Large intestine (tissue), 12 donors: ENCODE measurements at places on chromosomes 6 and 20. TPM values are rescaled to one million over a fixed set of nuclear protein-coding genes. Genes with fewer than 3 reads are reported as not detected.

Gene ADGRB3
- 8.3 TPM for polyA plus RNA-seq

Gene SLC22A16
- 0.25 TPM for polyA plus RNA-seq

Gene SLC2A4RG
- polyA plus RNA-seq = 61.5 TPM

DNA sequence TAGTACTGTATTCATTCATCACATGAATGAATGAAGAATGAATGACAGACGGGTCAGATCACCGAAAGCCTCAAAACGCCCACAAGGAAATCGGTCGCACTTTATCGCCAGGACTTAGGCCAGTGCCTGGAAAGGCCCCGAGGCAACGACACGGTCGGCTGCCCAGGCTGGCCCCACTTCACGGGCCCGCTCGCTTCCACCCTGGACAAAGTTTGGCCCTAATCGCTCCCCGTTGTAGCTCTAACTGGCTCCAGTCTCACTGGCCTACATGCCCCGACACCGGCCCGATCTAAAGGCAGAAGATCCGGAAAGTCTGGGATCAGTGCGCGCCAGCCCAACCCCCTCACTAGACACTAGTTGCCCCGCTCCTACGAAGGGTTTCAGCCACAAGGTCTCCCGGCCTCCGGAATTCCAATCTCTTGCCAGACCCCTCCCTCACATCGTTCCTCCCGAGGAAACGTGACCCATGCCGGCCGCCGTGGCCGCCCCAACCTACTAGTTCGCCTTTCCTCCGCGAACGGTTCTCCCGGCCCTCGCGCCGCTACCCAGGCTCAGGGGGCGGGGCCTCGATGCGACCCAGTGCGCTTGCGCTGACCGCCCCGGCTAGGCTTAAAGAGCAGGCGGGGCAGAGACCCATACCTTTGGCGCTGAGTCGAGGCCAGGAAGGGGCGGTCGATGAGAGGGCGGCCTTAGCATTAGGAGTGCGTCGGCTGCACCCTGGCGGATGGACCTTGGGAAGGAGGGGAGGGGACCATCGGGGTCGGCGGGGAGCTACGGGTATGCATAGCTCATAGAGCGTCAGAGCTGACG, at the start of the genes GSS and MYH7B:
Gene GSS, minus strand, starts transcription at position 576 of the 810 bp plus-strand sequence. CDS start 3,954 bp downstream, outside the sequence.
Gene MYH7B, plus strand, starts transcription at position 638 of the 810 bp plus-strand sequence. CDS start 22,138 bp downstream, outside the sequence.
- H3K4me1 ChIP-seq = peaks cover 14% of the 10 kb centered on the region
- H3K27me3 ChIP-seq = peaks cover 24% of the 10 kb centered on the region
- H3K27ac ChIP-seq = peak within 1 kb of the TSS; percentile 39
- no peaks in the 10 kb centered on the region for H3K36me3 ChIP-seq
- H3K4me3 ChIP-seq = peak within 1 kb of the TSS; percentile 51

DNA sequence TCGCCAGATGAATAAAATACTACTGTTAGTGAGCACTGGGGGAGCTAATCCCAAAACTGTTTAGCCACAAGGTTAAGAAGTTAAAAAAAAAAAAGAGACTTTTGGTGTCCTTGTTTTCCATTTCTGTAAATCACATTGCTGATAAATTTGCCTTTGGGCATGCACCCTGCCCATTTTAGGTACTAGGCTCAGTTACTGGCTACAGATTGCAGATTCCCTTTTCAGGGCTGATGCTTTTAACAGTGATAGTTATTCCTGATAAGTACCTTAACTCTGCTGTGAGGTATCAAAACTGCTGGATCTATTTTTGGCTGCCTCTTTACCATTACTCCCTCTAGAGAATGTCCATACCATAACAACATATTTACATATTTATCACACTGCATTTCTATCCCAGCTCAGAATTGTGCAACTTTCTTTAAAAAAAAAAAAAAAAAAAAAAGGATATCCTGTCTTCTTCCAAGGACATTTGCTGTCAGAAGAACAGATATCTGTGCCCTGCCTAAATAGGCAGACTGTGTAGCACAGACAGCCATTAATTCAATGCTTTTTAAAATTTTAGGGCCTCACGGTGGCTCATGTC, 94.5 kb downstream of the SSR1 start:
- no peak for DNase-seq
- no peak overlapping the region for H3K4me3 ChIP-seq
- peaks cover 82% of the 10 kb centered on the region for H3K36me3 ChIP-seq
- H3K4me1 ChIP-seq = no peaks in the 10 kb centered on the region
- no peak overlapping the region for H3K27ac ChIP-seq

GRCh38 chr20:63900413-63900812, 5.5 kb downstream of the DNAJC5 start:
- peaks cover 20% of the 10 kb centered on the region for H3K4me1 ChIP-seq
- peaks cover 11% of the 10 kb centered on the region for H3K36me3 ChIP-seq
- no peak overlapping the region for H3K4me3 ChIP-seq

- no peak for DNase-seq
- no peaks in the 10 kb centered on the region for H3K27me3 ChIP-seq
- H3K4me1 ChIP-seq = no peaks in the 10 kb centered on the region
- H3K4me3 ChIP-seq = no peak overlapping the region
- H3K36me3 ChIP-seq = no peaks in the 10 kb centered on the region
- no peak overlapping the region for H3K27ac ChIP-seq
These were observed 133.4 kb downstream of the BANF2 start for GRCh38 chr20:17833036-17833674.

DNA sequence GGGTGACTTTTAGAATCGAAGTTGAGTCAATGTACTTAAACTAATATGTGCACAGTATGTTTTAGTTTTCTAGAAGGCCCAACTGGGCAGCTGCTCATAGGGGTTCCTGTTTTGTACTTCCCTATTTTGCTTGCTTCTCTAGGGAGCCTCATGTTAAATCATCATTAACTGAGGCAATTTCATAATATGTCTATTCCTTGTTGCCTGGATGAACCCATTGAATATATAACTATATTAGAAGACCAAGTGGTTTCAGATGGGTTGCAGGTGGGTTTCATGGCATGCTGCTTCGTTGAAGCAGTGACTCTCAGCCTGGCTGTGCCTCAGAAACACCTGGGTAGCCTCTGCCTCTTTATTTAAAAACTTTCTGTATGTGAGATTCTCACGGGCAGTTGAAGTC, 22.2 kb downstream of the CARMIL1 start:
- H3K27ac ChIP-seq = no peak overlapping the region
- H3K4me3 ChIP-seq = no peak overlapping the region
- no peaks in the 10 kb centered on the region for H3K27me3 ChIP-seq
- H3K36me3 ChIP-seq = no peaks in the 10 kb centered on the region
- H3K4me1 ChIP-seq = peaks cover 26% of the 10 kb centered on the region
